ENCODE measurements at places on chromosomes 7 and 10.

DNA sequence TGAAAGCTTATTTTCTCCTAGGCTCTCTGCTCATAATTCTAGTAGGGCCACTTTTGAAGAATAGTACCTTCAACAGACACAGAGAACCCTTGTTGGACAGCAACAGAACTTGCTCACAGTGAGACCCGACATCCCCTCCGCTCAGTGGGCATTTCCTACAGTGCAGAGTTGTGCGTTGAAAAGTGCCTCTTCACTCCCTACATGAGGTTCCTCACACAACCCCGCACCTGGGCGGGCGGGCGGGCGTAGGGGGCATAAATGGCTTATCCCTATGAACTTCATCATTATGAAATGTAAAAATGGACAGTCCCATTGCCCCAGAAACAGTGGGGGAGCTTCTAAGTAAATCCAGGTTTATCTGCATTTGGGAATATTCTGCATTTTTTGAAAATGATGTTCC, 174.9 kb downstream of the MGMT start:
- no peak for DNase-seq

DNA sequence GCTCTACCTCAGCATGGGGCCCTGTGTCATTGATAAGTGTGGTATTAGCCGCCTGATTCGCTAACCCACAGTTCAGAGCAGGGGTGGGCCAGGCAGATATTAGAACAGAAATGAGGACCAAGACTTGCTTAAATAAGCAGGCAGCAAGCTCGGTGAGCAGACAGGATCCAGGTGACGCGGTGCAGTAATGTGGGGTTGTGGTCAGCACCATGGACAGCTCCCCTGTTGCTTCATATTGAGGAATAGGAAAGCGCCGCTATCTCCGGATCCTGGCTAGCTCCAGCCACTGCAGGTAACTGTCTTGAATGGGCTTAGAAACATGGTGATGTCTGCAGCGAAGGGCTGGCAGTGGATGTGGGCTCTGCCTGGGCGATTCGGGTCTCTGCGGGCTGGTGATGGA, 51.3 kb upstream of the GPR26 start:
- DNase-seq, result peak; percentile 52

DNA sequence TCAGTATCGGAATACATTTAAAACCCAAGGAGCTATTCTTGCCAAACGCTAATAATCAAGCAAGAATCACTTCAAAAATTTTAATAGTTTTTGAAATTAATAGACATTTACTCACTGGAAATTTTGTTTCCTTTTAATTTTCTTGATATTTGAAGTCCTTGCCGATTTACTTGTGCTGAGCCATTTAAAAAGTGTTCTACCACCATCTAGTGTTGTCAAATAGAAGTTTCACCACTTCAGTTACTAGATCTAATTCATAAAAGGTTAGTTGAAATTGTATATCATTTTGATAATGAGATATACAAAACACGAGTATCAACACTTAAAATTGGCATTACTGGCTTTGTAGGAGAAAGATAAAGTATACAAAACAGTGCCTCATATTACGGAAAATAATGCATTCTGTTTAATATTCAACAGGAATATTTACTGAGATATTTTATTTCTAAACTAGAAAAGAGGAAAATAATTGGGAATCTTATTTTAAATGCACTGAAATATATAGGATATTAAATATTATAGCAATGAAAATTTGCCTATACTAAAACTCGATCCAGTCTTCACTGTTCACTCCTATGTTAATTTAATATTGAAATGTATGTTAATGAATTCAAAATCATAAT, 664.8 kb upstream of the SEMA3D start:
- peak; percentile 6 for DNase-seq

- no peak for DNase-seq
These were observed 97.0 kb downstream of the CABCOCO1 start for GRCh38 chr10:61759751-61760150.

- DNase-seq, result no peak
These were observed 105.1 kb upstream of the NPVF start for GRCh38 chr7:25333296-25333928.

DNA sequence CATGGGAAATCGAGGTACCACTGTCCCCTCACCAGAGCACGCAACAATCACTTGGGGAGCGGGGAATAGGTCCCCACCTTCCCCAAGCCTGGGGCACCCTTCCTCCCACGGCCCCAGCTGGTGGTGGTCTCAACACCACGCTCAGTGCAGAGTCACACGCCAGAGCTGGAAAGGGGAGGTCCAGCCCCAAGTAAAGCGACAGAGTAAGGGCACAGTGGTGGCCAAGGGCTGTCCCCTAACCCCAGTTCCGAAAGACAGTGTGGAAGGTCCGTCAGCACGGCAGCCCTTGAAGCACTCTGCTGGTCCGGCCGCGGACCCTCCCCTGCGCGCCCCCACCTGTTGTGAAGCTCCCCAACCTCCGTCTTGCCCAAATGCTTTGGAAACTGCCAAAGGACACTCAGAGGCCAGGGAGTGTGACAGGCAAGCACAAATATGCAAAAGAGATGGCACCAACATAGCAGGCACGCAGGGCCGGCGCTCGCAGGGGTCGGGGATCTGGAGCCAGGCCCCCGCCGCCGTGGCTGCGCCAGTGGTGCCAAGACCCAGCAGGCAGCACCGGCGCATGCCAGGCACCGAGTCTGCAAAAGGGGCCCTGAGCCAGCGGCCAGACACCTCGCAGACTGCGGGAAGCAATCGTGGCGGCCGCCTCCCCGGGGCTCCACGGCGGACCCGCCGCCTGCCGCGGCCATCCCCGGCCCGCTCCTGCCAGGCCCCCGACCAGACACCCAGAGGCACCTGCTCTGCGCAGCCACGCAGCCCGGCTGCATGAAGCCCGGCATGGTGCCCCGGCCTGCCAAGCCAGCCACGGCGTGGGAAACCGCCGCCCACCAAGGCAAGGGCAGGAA, 51.6 kb upstream of the SRRM3 start:
- DNase-seq, result no peak

GRCh38 chr10:37976091-37976879, at the start of gene ZNF25:
Gene ZNF25, minus strand, starts transcription at chr10:37976647. Its CDS starts 4,925 bp downstream, at chr10:37971722.
- peak; percentile 98 for DNase-seq

- peak; percentile 3 for DNase-seq
These were observed 266.1 kb downstream of the TCF7L2 start for GRCh38 chr10:113216102-113216501.

DNA sequence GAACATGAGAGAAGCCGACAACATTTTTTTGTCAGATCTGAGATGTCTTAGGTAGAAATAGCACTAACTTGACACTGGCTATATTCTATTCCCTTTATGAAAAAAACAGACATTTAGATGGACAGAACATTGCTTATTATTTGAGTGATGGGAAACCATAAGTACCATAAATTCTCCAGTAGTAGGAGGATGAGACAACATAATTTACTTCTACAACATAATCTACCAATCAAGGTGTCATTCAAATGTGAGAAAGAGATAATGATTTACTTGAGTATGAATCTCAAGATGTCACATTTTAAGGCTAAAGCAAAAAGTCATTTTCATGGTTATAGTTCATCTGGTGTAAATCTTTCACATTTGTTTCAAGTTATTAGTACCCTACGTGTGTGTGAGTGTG, 110.8 kb downstream of the CALCR start:
- DNase-seq, result no peak

- DNase-seq, result no peak
These were observed 444.0 kb upstream of the ZWINT start for GRCh38 chr10:56805022-56805421.

Measured in kidney glomerular epithelial cell (primary cell).